Spleen (tissue), 13 donors: ENCODE measurements at places on chromosomes 16 and 17. TPM values are rescaled to one million over a fixed set of nuclear protein-coding genes. Genes with fewer than 3 reads are reported as not detected.

DNA sequence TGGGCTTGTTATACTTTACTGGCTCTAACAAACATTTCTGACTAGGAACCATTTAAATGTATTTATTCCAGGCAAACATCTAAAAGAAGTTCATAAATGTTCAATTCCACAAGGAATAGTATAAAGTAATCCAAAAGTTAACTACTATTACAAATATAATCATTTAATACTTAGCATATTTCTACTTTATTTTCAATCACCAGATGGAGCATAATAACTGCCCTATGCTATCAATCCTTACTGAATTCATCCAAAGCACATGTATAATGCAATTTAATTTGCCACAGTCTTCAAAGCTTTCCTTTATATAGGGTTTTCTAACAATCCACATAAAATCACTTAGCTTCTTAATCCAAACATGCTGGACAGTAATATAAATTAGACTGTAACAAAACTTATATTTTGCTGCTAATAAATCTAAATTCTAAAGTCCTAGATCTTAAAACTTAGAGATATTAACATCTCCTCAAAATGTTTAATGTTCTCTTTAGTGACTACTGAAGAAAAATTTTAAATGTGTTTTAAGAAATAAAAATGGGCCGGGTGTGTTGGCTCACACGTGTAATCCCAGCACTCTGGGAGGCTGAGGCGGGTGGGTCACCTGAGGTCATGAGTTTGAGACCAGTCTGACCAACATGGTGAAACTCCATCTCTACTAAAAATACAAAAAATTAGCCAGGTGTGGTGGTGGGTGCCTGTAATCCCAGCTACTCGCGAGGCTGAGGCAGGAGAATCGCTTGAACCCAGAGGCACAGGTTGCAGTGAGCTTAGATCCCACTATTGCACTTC is 5.9 kb downstream of the MEIOB start:
- DNase-seq: no peak

- no peak for DNase-seq
Observed at GRCh38 chr16:3718019-3718391, 681 bp upstream of the TRAP1 start.

DNA sequence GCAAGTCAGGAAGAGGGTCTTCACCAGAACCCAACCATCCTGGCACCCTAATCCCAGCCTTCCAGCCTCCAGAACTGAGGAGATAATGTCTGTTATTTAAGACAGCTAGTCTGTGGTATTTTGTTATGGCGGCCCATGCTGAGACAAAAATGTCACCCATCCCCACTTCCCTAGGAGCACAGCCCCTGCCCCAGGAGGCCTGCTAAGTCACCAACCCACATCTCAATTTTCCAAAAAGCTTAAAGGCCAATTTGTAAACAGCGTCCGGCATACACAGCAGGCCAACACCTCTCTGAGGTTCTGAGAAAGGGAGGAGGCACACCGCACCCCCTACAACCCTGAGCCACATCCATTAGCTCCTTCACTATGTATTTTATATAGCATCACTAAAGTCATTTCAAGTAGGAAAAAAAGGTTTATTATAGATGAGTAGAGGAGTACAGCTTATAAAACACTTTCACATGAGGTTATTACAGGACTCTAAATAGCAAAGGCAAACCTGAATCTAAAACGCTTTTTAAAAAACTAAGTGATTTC is 6.9 kb downstream of the TMEM170A start:
- no peak for DNase-seq

DNA sequence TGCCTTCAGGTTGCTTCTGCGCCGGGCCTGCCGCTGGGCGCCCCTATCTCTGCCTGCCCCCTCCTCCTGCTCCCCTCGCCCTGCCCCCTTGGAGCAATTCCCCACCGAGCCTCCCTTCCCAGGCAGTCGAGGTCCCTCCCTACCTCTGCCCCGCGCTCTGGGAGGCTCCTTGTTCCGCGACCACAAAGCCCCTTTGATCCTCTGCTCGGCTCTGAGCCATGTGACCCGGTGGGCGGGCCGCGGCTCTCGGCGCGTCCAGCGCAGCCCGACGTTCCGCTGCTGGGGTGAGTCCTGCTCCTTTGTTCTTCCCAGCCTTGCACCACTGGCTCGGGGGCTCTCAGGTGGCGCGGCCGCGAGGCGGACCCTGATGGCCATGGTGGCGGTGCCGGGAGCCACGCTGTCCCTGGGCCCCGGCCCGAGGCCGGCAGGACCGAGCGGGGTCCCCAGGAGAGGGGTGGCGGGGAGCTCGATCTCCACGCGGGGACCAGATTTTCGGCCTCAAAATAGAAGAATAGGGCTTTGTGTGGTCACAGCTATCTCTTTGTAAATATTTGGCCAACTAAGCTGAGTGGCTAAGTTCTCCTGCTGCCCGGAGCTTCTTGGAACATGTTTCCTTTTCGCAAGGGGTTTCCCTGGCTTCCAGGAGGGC is 310.6 kb downstream of the SEC14L1 start:
- peak; percentile 95 for DNase-seq

DNA sequence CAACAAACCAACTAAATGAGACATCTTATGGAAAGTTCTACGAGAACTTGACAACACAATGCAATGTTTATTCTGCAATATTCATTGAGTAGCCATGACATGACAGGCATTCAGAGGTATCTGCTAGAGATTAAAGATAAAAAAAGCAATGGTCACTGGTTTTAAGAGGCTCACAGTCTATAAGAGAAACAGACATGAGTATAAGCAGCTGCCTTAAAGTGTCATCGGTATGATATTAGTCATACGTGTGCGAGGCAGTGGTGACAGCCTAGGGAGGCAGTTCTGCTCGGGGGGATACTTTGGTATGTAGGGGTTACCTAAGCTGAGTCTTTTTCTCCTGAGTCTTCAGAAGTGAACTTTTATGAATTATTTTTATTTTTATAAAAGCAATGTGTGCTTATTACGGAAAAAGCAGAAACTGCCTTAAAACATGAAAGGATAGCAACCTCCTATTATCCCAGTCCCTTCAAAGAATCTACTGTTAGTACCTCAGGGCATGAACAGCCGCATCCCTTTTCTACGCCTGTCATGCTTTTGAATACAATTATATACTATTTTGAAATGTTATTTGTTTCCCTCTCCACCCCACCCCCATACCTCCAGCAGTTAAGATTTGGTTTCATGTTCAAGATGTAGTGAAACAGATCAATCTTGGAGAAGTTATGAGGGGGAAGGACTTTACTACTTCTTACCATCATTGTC is 7.7 kb downstream of the ST6GALNAC1 start:
- DNase-seq: no peak

- DNase-seq: no peak
Observed at GRCh38 chr16:73399486-73399885, 351.6 kb upstream of the ZFHX3 start.

DNA sequence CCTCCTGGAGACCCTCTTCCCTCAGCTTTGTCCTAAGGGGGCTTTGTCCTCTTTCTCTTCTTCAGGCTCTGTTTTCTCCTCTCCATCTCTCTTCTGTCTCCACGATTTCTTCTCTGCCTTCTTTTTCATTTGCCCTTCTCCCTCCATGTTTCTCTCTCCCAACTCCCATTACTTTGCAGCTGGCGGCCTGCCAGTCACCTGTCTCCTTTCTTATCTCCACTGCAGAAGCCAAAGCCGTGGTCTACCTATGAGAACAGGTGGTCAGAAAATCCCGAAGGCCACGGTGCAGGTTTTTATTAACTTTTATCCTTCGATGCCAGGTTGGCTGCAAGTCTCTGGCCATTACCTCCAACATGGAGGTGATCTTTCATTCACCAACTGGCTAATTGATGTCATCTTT is 45.1 kb downstream of the FZD2 start:
- DNase-seq: no peak

DNA sequence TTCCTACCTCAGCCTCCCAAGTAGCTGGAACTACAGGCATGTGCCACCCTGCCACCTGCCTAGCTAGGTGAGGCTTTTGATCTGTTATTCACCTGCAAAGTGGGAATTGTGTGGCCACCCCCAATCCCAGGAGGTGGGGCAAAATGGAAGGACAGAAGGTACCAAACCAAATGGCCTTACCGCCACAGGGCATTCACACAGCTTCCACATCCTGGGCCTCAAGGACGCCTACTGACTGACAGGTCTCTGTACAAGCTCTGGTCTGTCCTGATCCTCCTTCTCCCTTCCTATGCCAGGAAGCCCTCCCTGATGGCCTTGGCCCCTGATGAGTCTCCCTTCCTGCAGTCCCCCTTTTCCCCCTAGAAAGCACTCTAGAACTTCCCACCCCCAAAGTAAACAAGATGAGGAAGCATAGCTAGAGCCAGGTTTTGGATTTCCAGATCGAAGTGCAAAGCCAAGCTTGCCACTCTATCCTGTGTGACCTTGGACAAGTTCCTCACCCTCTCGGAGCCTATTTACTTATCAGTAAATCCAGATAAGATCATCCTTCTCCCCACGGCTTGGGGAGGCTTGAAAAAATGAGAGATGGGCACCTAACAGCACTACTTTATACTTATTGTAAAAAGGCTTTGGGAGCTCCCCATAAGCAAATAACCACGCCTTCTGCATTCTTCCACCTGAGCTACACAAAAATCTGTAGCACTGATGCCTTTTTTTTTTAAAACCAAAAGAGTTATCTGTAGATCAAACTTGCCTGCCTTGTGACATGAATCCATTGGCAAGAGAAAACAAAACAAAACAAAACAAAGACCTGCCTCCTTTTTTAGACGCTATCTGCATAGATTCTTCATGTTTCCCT is 4.5 kb downstream of the PLLP start:
- DNase-seq: no peak

GRCh38 chr16:13314633-13315032 is 413.2 kb downstream of the SHISA9 start:
- no peak for DNase-seq

GRCh38 chr17:50939795-50940684 is 73.9 kb upstream of the TOB1 start:
- DNase-seq: no peak

The PRAC1 gene
- total RNA-seq: not detected

DNA sequence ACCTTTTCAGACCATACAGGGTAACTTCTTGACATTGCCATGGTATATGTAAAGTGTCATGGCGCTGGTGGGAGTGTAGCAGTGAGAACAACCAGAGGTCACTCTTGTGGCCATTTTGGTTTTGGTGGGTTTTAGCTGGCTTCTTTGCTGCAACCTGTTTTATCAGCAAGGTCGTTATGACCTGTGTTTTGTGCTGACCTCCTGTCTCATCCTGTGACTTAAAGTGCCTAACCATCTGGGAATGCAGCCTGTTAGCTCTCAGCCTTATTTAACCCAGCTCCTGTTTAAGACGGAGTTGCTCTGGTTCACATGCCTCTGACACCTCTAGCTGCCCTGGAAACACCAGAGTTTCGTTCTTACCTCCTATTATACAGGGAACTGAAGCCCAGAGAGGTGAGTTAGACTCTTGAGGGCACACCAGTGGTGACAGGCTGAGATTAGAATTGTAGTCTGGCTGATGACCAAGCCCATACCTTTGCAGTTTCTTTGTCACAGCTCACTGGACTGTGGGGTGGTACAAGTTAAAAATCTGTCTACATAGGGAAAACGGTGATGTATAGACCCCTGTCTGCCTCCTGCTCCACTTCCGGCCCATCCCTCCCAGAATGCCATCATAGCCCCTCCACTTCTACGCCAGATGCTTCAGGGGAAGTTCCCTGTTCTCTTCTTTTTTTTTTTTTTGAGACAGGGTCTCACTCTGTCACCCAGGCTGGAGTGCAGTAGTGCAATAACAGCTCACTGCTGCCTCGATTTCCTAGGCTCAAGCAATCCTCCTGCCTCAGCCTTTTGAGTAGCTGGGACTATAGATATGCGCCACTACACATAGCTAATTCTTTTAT is 21.0 kb downstream of the KSR1 start:
- no peak for DNase-seq
